ENCODE measurements at places on chromosomes 2 and 18.

GRCh38 chr18:36377626-36378025, 80.1 kb downstream of the FHOD3 start:
- DNase-seq, result no peak

DNA sequence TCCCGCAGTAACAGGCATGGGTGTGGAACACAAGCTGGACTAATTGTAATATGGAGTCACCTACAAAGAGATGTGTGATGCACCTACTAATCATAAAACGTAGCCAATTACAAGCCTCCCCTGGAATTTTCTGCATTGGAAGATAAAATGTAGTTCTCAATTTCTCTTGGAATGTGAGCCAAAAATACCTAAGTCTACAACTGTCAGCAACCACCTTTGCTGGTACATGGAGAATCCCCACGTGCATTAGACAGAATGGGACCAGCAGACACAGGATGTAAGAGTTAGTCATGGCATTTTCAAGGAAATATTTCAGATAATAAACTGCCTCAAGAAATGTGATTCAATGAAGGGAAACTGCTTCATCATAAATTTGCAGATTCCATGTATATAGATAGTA, 85.6 kb upstream of the DCC start:
- no peak for DNase-seq

GRCh38 chr2:128404709-128405466, 86.2 kb upstream of the HS6ST1 start:
- no peak for DNase-seq

DNA sequence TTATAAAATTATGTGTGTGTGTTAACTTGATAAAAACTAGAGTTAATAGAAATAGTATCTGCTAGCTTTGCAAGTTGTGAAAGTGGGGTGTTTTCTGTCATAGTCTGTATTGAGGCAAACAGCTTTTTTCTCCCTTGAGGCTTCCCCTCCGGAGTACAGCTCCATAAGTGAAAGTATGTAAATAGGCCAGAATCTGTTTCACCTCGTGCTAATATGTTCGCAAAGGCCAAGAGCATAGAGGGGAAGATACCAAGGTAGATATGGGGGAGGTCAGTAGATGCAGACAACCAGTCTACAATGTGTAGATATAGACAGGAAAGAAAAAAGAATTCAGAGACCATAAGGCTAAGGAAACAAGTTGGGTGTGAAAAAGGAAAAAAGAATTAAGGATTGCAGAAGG, 72.9 kb downstream of the PTRHD1 start:
- no peak for DNase-seq

Measured in Ammon's horn (tissue), 1 donor.